ENCODE measurements at places on chromosomes 11 and 22. TPM values are rescaled to one million over a fixed set of nuclear protein-coding genes. Genes with fewer than 3 reads are reported as not detected.

- DNase-seq: no peak
Measured at GRCh38 chr11:118872403-118872821, 11.3 kb upstream of the CXCR5 start.

- no peak for DNase-seq
Measured at GRCh38 chr11:10495464-10495786, 40.4 kb downstream of the AMPD3 start.

DNA sequence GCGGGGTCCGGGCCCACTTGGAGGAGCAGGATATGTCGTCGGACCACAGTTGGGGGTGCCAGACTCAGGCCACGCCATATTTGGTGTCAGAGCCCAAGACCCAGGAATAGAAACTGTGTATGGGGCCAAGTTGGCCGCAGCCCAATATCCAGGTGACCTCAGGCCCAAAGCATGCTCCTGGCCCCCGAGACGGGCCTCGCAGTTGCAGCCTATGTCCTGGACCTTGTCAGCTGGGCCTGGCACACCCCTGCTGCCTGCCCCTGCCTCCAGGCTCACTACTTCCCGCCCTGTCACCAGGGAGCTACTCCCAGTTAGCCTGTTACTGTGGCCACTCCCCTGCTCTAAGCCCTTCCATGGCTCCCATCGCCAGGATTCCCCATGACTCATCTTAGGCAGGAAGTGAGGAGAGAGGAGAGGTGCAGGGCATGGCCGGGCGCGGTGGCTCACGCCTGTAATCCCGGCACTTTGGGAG lies 23.1 kb downstream of the A4GALT start:
- no peak for DNase-seq

GRCh38 chr11:45669956-45670355 lies 4.5 kb upstream of the CHST1 start:
- DNase-seq: no peak

- DNase-seq: no peak
Measured at GRCh38 chr11:96103102-96103501, 179.2 kb upstream of the MTMR2 start.

DNA sequence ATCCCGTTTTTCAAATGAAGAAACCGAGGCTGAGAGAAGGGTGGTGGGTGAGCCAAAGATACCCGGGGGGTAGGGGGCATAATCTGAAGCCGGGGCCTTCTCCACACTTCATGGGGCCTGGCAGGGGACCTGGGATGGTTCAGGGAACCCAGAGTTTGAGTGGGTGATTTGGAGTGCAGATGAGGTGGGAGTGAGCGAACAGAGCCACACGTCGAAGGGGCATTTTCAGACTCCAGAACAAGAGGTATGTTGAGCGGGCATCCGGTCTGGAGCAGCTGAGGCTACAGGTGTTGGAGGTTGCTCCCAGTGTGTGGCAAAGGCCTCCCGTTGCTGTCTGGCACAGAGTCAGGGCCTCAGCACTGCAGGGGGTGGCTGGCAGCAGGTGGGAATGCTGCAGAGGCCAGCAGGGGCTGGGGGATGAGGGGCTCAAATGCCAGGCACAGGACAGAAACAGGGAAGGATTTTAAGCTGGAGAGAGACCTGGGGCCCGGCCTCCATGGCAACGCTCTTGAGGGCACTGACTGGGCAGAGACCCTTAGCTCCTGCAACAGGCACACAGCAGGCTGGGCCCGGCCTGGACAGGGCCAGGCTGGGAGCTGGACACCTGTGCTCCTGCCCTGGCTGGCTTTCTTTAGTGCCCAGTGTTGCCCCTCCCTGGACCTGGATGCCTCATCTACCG lies 46.2 kb downstream of the WNT11 start:
- no peak for DNase-seq

GRCh38 chr11:58334708-58335107 lies 24.2 kb downstream of the OR5B17 start:
- no peak for DNase-seq

DNA sequence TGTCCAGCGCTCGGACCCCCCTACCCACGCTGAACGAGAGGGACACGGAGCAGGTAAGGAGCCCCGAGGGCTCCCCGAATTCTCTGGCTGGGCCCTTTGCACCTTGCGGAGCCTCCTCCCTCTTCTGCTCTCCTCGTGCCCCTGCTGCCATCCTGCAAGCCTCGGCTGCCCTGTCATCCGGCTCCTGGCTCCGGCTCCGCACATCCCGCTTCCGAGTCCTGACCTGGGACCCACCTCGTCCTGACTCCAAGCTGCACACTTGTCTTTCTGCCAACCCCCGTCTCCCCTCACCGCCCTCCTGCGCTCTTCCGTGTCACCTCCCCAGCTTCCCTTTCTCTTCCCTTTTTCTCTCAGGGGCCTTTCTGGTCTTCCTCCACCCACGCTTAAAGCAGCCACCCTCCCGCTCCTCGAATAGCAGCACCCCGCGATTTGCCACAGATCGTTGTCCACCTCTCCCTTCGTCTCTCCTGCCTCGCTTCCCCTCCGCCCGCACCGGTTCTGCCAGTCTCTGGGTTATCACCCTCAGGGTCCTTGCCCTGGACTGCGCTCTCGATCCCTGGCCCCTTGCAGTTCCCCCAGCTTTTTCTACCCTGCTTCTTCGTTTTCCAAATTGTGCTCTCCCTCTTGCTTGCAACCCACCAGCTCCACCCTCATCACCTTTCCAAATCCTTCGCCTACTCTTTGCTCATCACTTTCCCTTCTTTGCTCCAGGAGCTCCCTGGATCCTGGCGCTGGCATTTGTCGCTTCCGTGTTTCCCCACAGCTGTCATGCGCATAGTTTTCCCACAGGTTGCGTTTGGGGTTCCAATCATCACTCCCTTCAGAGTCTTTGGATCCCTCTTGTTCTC lies 822 bp downstream of the MARK2 start:
- DNase-seq: no peak

GRCh38 chr11:114379394-114380069 lies 20.8 kb downstream of the C11orf71 start:
- no peak for DNase-seq

DNA sequence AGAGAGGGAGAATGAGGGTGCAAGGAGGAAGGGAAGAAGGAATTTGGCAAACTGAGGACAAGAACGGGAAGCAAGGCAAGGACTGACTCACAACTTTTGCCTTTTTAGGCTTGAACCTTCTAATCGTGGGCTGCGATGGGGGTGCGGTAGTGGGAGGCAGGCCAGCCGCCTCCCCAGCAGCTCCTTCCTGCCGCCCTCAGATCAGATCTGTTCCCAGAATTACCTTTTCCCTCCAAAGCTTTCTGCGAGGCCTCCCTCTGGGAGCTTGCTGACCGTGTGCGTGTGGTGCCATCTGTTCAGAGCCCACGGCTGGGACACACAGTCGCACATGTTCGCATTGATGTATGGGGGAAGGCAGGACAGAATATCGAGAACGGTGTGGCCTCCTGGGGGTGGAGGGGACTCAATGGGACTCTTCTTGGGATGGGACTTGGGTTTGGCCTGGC lies 86.9 kb upstream of the PARVA start:
- DNase-seq: no peak

GRCh38 chr11:5722622-5723021 lies 13.6 kb upstream of the OR56B1 start:
- DNase-seq: no peak

DNA sequence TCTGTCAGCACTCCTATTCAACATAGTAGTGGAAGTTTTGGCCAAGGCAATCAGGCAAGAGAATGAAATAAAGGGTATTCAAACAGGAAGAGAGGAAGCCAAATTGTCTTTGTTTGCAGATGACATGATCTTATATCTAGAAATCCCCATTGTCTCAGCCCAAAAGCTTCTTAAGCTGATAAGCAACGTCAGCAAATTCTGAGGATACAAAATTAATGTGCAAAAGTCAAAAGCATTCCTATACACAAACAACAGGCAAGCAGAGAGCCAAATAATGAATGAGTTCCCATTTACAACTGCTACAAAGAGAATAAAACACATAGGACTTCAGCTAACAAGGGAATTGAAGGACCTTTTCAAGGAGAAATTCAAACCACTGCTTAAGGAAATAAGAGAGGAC lies 280.4 kb upstream of the LUZP2 start:
- DNase-seq: no peak

- DNase-seq: no peak
Measured at GRCh38 chr22:25645266-25645665, 80.8 kb downstream of the GRK3 start.

GRCh38 chr22:22389467-22389866 lies 119.1 kb downstream of the ZNF280B start:
- no peak for DNase-seq

DNA sequence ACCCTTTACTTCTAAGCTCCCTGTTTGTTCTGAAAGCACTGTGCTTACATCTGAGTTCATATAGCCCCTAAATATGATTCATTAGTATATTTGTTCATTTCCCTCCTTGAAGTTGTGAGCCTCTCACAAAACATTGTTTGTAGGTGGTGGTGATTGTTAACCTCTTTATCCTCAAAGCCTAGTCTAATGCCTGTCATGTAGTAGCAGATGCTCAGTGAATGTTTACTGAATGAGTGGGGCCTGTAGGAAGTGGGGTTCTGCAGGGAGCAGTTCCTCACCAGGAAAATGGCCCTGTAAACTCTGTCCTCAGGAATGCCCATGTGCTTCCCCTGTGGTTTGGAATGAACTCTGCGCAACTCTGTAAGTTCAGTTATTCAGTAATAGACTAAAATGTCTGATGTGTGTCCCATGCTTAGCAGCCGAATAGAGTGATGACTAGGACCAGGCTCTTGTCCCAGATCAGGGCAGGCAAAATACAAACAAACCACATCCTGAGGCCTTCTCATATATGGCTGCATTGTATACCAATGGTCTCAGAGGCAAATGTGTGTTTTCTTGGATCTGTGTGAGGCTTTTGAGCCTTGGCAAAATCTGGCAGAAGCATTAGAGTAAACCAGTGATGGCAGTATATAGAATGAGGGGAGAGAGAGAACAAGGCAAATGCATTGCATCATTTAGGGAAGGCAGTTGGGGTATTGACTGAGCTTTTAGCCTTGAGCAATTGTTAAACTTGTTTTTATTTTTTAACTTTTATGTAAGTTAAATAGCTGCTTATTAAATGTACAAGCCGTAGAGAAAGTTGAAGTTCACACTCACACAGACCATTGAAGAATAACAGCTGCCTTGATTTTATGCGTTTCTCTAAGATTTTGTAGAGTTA lies 91.4 kb upstream of the BIRC3 start:
- DNase-seq: no peak

- DNase-seq: no peak
Measured at GRCh38 chr11:83051760-83052671, 19.7 kb downstream of the RAB30 start.

GRCh38 chr22:49753276-49753890 lies 74.3 kb downstream of the BRD1 start:
- no peak for DNase-seq

GRCh38 chr11:76613901-76614300 lies 56.6 kb downstream of the LRRC32 start:
- DNase-seq: no peak

DNA sequence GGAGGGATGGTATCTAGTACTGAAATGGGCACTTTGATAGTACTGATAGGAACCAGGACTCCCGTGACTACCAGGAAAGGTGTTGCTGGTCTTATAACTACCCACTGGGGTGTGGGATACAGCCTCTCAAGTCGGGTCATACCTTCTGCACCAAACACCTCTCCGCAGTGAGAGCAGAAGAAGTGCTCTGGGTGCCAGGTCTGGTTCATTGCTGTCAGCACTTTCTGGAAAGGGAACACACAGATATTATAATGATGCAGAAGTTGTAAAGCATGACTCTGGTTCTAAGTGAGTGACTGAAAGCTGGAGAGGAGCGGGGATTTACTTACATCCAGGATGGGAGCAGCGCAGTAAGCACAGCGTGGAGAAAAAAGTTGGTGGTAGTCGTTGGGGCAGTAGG lies 26.0 kb downstream of the LPXN start:
- DNase-seq: no peak

- no peak for DNase-seq
Measured at GRCh38 chr11:30016588-30017363, at the start of gene KCNA4. Gene KCNA4, minus strand, starts transcription at chr11:30017030. Its CDS starts 4,352 bp downstream, at chr11:30012678.

GRCh38 chr11:2217211-2218030 lies 45.8 kb upstream of the TH start:
- DNase-seq: no peak

DNA sequence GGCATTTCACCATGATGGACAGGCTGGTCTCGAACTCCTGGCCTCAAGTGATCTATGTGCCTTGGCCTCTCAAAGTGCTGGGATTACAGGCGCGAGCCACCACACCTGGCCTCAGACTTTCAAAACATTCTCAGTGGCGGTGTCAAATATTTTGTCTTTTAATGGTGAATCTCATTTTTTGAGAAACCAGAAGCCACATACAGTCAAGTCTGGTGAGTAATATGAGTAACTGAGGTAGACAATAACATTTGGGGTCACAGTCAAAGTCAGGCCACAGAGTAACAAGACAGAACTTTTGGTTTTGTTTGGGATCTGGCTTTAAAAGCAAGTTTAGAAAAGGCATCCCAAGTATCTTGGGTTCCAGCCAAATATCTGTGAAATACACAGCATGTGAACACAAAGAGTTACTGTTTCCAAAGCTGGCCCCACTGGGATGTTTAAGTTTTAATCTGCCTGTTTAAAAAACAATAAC lies 5.6 kb upstream of the TMA7B start:
- DNase-seq: no peak

DNA sequence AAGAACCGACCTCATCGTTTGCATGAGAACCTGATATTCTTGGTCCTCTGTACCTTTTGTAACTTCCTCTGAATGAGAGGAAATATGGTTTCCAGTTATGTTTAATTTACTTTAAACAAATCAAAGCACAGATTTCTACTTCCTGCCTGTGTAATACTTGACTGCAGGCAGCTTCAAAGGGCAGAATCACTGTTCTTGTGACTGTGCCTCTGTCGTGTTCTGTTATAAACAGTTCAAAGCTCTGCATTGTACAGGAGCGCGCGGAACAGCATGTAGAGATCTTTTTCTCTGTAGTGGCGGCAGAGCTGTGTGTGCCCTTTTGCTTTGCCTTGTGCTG lies 73.2 kb upstream of the CLDN5 start:
- DNase-seq: no peak

The RASSF10 gene
- 27.4 TPM for polyA plus RNA-seq

The ARSA gene
- polyA plus RNA-seq: 14.0 TPM

The KCNJ5 gene
- 4.8 TPM for polyA plus RNA-seq

The ZC3H12C gene
- 7.4 TPM for polyA plus RNA-seq

The C11orf86 gene
- not detected for polyA plus RNA-seq

The MOGAT2 gene
- 0.69 TPM for polyA plus RNA-seq

The SLC17A6 gene
- not detected for polyA plus RNA-seq

The GGT1 gene
- 41.4 TPM for polyA plus RNA-seq

The MLC1 gene
- 1.0 TPM for polyA plus RNA-seq

The DEPDC7 gene
- polyA plus RNA-seq: 8.5 TPM

The OR51E1 gene
- polyA plus RNA-seq: 1.4 TPM

The B3GAT1 gene
- 3.3 TPM for polyA plus RNA-seq

The B4GALNT4 gene
- polyA plus RNA-seq: 47.4 TPM

The PYGM gene
- 1.1 TPM for polyA plus RNA-seq

The PTGDR2 gene
- 0.08 TPM for polyA plus RNA-seq

The OR8A1 gene
- polyA plus RNA-seq: not detected

Data from right renal cortex interstitium (tissue), 3 donors.